Naive thymus-derived CD4-positive, alpha-beta T cell (primary cell): ENCODE measurements at places on chromosomes 16 and 17. TPM values are rescaled to one million over a fixed set of nuclear protein-coding genes. Genes with fewer than 3 reads are reported as not detected.

GRCh38 chr17:6548578-6549330, 7.6 kb downstream of the PITPNM3 start:
- no peak overlapping the region for H3K4me3 ChIP-seq
- DNase-seq = peak; percentile 39
- no peaks in the 10 kb centered on the region for H3K27me3 ChIP-seq
- no peak overlapping the region for H3K27ac ChIP-seq

GRCh38 chr16:68360956-68361355, 50.1 kb downstream of the PRMT7 start:
- no peak overlapping the region for H3K4me3 ChIP-seq
- H3K27me3 ChIP-seq = no peaks in the 10 kb centered on the region
- no peak for DNase-seq
- H3K27ac ChIP-seq = no peak overlapping the region

- no peaks in the 10 kb centered on the region for H3K27me3 ChIP-seq
- DNase-seq = no peak
- H3K27ac ChIP-seq = no peak overlapping the region
- no peaks in the 10 kb centered on the region for H3K36me3 ChIP-seq
Observed at GRCh38 chr17:37278247-37278894, 97.4 kb upstream of the C17orf78 start.

TLCD2 gene
- 0.05 and 0.07 TPM in 2 replicates for total RNA-seq
